Sigmoid colon (tissue), 7 donors: ENCODE measurements at places on chromosomes 12 and 14. TPM values are rescaled to one million over a fixed set of nuclear protein-coding genes. Genes with fewer than 3 reads are reported as not detected.

Gene PPM1H
- total RNA-seq = 1.5 TPM

DNA sequence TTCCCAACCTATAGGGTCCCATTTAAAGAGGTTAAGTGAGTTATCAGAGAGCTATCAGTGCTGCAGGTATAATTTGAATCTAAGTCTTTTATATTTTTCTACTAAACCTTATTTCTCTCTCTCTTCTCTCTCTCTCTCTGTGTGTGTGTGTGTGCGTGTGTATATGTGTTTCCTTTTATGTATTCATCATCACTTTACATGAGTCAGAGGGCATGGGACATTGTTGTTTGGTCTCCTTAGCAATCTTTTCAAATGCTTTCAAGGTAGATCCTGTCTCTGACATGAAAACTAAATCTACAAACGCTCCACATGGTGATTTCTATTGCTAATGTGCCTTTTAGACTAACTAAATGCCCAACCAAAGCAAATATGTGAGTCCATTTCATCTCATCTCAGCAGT is 459.7 kb downstream of the BTG1 start:
- no peak overlapping the region for H3K4me3 ChIP-seq
- no peak for DNase-seq
- no peak overlapping the region for H3K27ac ChIP-seq
- H3K27me3 ChIP-seq = no peaks in the 10 kb centered on the region

DNA sequence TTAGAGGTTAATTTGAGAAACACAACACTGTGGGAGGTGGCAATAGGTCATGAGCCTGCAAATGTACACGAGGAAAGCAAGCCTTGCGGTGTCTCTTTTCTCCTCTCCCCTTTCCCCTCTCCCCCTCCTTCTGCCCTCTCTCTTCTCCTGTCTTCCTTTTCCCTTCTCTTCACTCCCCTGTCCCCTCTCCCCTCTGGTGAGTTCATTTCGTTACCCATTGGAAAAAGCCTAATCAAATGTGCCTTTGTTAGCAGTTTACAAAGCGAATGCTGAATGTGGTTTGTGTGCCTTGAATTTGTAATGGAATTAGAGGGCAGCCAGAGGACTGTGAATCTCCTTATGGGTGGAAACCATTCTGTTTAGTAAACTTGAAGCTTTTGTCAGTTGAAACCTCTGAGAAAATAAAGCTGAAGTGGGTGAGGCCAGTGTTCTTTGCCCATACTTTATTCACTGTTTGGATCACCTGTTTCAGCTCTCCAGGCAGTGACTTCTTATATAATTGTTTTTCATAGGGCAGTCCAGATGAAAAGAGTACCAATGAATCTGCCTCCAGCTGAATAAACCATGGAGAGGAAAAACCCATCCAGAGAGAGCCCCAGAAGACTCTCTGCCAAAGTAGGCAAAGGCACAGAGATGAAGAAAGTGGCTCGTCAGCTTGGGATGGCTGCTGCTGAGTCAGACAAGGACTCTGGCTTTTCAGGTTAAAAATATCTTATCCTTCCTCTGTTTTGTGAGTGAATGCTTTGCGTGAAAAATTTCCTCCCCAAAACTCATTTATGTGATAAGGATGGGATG is 7.3 kb downstream of the CIPC start:
- H3K36me3 ChIP-seq = no peaks in the 10 kb centered on the region
- H3K27me3 ChIP-seq = no peaks in the 10 kb centered on the region
- H3K27ac ChIP-seq = peak overlapping the region; percentile 96
- no peak for DNase-seq
- H3K4me3 ChIP-seq = no peak overlapping the region
- H3K4me1 ChIP-seq = peaks cover 94% of the 10 kb centered on the region

Gene OAS2
- 2.0 TPM for total RNA-seq

GRCh38 chr12:3086211-3086610 is 9.0 kb downstream of the TSPAN9 start:
- H3K36me3 ChIP-seq = peaks cover 7% of the 10 kb centered on the region
- no peak for DNase-seq
- H3K4me1 ChIP-seq = no peaks in the 10 kb centered on the region
- H3K27me3 ChIP-seq = no peaks in the 10 kb centered on the region
- H3K27ac ChIP-seq = no peak overlapping the region

- H3K4me1 ChIP-seq = peaks cover 9% of the 10 kb centered on the region
- no peak overlapping the region for H3K4me3 ChIP-seq
- H3K27me3 ChIP-seq = no peaks in the 10 kb centered on the region
Observed at GRCh38 chr14:51236314-51236713, 3.7 kb upstream of the TMX1 start.

Gene FLRT2
- total RNA-seq = 9.1 TPM

DNA sequence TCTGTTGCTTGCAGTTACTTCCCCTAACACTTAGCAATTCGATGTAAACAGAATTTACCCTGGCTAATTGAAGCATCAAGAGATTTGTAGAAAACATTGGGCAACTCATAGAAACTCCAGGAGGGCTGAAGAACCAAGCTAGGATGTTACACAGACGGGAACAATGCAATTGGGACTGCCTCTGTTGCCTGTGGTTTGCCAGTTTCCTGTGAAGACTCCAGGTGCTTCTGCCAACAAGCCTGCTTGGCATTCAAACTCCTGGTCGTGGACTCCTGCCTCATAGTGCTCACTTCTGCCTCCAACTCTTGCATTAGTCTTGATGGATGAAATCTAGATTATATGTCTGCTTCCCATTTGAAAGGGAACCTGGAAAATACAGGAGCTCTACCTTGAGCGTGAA is 246.0 kb downstream of the BMP4 start:
- no peak overlapping the region for H3K4me3 ChIP-seq
- no peak overlapping the region for H3K27ac ChIP-seq
- no peaks in the 10 kb centered on the region for H3K27me3 ChIP-seq
- no peaks in the 10 kb centered on the region for H3K36me3 ChIP-seq
- H3K4me1 ChIP-seq = no peaks in the 10 kb centered on the region
- no peak for DNase-seq

DNA sequence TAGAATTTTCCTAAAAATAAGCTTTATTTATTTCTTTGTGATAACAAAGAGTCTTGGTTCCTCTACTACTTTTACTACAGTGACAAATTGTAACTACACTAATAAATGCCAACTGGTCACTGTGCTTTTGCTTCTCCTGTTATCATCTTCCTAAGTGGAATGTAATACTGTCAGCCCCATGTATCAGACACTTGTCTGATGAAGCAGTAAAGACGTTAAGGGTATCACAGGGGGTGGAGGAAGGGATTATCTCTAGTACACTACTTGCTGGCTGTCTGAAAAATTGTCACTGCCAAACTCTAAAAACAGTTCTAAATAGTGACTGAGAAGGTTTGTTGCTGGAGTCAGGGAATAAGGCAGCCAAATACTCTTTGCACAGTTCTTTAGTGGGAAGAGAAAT is 11.3 kb downstream of the ASB8 start:
- no peak overlapping the region for H3K27ac ChIP-seq
- DNase-seq = no peak
- H3K27me3 ChIP-seq = no peaks in the 10 kb centered on the region
- H3K4me1 ChIP-seq = no peaks in the 10 kb centered on the region

GRCh38 chr12:83843541-83843940 is 1069.1 kb downstream of the SLC6A15 start:
- H3K27ac ChIP-seq = no peak overlapping the region
- H3K4me1 ChIP-seq = no peaks in the 10 kb centered on the region
- no peaks in the 10 kb centered on the region for H3K27me3 ChIP-seq
